Activated T-helper 1 cell treated with Interleukin-2 at 50 U/mL for 16 hours (primary cell): ENCODE measurements at places on chromosomes 4 and X.

GRCh38 chrX:40224658-40225057 is 126.9 kb upstream of the BCOR start:
- no peak for DNase-seq

DNA sequence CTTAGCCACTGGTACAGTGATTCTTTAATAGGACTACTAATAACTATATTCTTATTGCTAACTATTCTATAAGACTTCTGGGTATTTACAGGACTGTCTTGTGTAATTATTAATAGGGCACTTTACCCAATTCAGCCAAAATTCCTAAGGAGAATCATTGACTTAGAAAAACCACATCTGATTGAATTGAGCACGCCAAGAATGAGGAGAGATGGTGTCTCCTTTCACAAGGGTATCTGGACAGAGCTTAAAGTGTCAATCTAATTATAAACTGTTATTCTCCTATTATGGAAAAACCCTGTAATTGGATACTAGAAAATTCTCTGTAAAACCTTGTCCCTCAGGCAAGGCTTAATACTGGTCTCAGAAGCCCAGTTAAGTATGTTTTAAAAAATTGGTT is 111.1 kb upstream of the TLL1 start:
- DNase-seq: no peak

DNA sequence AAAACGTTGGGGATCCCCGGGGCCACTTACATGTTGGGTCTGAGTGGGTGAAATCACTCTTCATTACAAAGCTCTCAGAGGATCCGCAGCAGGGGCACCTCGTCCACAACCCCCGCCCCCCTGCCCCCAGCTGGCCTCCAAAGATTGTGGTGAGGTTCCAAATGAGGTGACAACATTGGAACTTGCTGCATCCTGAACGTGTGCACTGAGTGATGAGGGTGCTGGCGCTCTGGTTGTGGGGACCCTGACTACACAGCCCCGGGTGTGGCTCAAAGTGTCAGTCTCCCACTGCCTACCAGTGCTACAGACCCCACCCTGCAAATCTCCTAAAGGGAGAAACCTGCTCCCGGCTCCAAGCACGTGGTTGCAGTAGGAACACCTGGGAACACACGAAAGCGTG is 111.9 kb downstream of the PHKA2 start:
- DNase-seq: no peak

DNA sequence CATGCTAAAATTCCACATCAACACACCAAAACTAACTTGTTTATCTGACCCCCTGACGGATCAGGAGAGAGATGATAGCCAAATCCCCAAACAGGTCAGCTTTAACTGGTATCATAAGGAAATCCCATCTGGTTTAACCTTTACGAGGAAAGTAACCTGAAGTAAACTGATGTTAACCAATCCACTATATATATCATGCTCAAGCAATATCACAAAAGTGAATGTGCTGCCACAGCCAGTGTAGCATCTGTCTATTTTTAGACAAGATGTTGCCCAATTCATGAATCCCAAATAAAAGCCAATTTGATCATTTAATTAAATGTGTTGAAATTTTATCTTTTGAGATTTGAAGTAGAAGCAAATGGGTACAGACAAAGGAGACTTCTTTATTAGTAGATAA is 44.5 kb downstream of the EGF start:
- DNase-seq: no peak

DNA sequence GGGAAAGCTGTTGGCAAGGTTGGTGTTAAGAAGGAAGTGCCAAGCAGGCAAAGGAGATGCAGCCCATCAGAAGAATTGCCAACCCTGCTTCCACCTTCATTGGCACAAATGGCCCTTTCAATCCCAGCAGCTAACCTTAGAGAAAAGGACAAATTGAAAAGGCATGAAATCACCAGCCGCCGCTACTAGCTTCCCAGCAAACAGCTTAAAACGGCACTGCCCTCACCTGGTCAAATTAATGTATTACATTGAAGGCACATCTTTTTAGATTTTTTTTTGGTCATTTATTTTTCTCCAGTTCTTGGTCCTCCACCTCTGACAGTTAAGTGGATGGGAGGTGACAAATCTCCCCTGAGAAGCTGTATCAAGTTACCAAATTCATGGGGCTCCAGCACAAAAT is 51.0 kb upstream of the NHSL2 start:
- DNase-seq: no peak

- DNase-seq: no peak
These were observed 161.2 kb downstream of the TENM3 start for GRCh38 chr4:182404376-182404775.

- no peak for DNase-seq
These were observed 426 bp downstream of the SLBP start for GRCh38 chr4:1711571-1712215.

DNA sequence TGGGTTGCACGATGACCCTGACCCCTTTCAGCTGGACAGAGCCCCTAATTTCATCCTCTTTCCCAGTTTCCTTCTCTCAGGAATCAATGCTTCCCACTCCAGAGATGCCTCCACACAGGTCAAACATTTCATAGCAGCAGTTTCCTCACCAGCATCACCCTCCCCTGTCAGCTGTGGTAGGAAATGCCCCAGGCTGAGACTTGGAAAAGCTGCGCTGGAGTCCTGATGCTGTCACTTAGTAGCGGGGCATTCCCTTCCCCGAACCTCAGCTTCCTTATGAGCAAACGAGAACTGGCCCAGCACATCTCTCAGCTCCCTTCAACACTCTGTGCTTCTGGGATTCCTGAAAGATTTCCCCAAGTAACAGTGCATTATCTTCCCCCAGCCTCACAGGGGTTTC is 2.7 kb downstream of the GJB1 start:
- DNase-seq: no peak

- no peak for DNase-seq
These were observed 116.7 kb upstream of the TMEM164 start for GRCh38 chrX:109886122-109886761.

GRCh38 chrX:27583976-27584375 is 6.2 kb upstream of the DCAF8L2 start:
- no peak for DNase-seq

DNA sequence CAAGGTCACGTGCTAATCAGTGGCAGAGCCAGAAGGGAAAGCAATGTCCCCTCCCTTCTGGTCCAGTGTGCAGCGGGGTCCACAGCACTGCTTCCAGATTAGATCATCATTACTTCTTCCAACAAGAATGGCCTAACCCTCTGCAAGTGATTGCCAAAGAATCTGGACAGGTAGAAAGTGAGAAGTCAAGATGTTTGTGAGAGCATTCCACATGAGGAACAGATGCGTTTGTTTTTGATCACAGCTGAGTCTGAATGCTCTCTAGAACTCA is 147.7 kb downstream of the SHROOM3 start:
- DNase-seq: no peak

DNA sequence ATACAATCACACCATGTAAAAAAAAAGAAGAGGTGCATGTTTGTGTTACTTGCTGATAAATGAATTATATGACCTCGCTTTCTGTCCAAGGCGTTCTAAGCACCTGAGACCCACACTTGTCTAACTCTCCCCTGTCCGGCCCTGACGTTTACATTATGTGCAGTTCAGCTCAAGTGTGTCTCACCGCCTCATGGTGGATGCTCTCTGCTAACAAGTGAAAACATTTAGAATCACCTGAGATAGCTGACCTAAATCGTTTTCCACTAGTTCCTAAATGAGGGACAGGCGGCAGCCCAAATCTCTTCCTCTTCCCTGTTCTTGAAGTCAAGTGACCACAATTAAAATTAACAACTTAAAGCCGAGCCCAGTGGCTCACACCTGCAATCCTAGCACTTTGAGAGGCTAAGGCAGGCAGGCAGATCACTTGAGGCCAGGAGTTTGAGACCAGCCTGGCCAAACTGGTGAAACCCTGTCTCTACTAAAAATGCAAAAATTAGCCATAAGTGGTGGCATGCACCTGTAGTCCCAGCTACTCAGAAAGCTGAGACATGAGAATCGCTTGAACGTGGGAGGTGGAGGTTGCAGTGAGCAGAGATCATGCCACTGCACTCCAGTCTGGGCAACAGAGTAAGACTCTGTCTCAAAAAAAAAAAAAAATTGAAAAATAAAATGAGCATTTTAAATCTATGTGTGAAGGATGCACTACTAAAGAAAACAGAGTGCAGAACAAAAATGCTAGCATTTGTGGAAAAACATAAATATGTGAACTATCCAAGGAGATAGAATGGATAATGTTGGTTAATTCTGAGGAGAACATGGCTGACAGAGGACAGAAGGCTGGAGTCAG is 3.9 kb upstream of the TIFA start:
- DNase-seq: no peak
